ENCODE measurements at places on chromosomes 13 and 19. TPM values are rescaled to one million over a fixed set of nuclear protein-coding genes. Genes with fewer than 3 reads are reported as not detected.

DNA sequence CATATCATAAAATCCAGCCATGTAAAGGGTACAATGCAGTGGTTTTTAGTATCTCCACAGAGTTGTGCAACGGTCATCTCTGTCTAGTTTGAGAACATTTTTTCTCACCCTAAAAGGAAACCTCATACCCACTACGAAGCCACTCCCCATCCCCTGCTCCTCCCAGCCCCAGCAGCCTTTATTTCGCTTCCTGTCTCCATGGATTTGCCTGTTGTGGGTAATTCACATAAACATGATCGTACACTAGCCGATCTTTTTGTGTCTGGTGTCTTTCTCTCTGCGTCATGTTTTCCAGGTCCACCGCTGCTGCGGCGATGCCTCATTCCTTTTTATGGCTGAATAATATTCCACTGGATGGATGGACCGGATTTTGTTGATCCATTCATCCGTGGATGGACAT lies 28.6 kb downstream of the BICRA start:
- H3K4me3 ChIP-seq: no peak overlapping the region
- no peak for DNase-seq
- H3K36me3 ChIP-seq: peaks cover 3% of the 10 kb centered on the region

GRCh38 chr19:30426864-30427263 lies 54.7 kb downstream of the ZNF536 start:
- H3K36me3 ChIP-seq: no peaks in the 10 kb centered on the region
- no peaks in the 10 kb centered on the region for H3K27me3 ChIP-seq
- no peak overlapping the region for H3K27ac ChIP-seq
- no peak for DNase-seq
- H3K4me1 ChIP-seq: no peaks in the 10 kb centered on the region
- no peak overlapping the region for H3K4me3 ChIP-seq

- H3K27me3 ChIP-seq: no peaks in the 10 kb centered on the region
- peak overlapping the region; percentile 60 for H3K27ac ChIP-seq
- H3K4me1 ChIP-seq: peaks cover 33% of the 10 kb centered on the region
- peak overlapping the region; percentile 96 for H3K4me3 ChIP-seq
- DNase-seq: peak; percentile 37
Measured at GRCh38 chr13:40665126-40666044, 1.1 kb downstream of the FOXO1 start.

- H3K4me1 ChIP-seq: peaks cover 7% of the 10 kb centered on the region
- H3K36me3 ChIP-seq: no peaks in the 10 kb centered on the region
- no peak overlapping the region for H3K27ac ChIP-seq
Measured at GRCh38 chr19:6020166-6020882, 42.4 kb upstream of the RANBP3 start.

- H3K27me3 ChIP-seq: no peaks in the 10 kb centered on the region
- H3K36me3 ChIP-seq: no peaks in the 10 kb centered on the region
- DNase-seq: no peak
- H3K4me1 ChIP-seq: no peaks in the 10 kb centered on the region
- no peak overlapping the region for H3K27ac ChIP-seq
Measured at GRCh38 chr13:75489502-75490263, 7.7 kb upstream of the TBC1D4 start.

GRCh38 chr13:71964491-71965100 lies 97.6 kb upstream of the DACH1 start:
- H3K36me3 ChIP-seq: no peaks in the 10 kb centered on the region
- H3K4me1 ChIP-seq: no peaks in the 10 kb centered on the region
- no peak overlapping the region for H3K27ac ChIP-seq
- H3K4me3 ChIP-seq: no peak overlapping the region
- DNase-seq: no peak
- H3K27me3 ChIP-seq: no peaks in the 10 kb centered on the region

GRCh38 chr19:46639358-46640182 lies 3.6 kb upstream of the GNG8 start:
- DNase-seq: no peak
- peaks cover 46% of the 10 kb centered on the region for H3K27me3 ChIP-seq
- H3K36me3 ChIP-seq: no peaks in the 10 kb centered on the region
- H3K4me1 ChIP-seq: peaks cover 22% of the 10 kb centered on the region

GRCh38 chr13:41780715-41781706 lies 179.9 kb downstream of the VWA8 start:
- no peak overlapping the region for H3K27ac ChIP-seq
- no peaks in the 10 kb centered on the region for H3K4me1 ChIP-seq
- no peak overlapping the region for H3K4me3 ChIP-seq
- no peaks in the 10 kb centered on the region for H3K27me3 ChIP-seq
- peaks cover 8% of the 10 kb centered on the region for H3K36me3 ChIP-seq

GRCh38 chr19:16957855-16958254 lies 68.8 kb downstream of the CPAMD8 start:
- no peak overlapping the region for H3K4me3 ChIP-seq
- H3K27me3 ChIP-seq: peaks cover 19% of the 10 kb centered on the region
- H3K27ac ChIP-seq: no peak overlapping the region
- no peaks in the 10 kb centered on the region for H3K36me3 ChIP-seq

DNA sequence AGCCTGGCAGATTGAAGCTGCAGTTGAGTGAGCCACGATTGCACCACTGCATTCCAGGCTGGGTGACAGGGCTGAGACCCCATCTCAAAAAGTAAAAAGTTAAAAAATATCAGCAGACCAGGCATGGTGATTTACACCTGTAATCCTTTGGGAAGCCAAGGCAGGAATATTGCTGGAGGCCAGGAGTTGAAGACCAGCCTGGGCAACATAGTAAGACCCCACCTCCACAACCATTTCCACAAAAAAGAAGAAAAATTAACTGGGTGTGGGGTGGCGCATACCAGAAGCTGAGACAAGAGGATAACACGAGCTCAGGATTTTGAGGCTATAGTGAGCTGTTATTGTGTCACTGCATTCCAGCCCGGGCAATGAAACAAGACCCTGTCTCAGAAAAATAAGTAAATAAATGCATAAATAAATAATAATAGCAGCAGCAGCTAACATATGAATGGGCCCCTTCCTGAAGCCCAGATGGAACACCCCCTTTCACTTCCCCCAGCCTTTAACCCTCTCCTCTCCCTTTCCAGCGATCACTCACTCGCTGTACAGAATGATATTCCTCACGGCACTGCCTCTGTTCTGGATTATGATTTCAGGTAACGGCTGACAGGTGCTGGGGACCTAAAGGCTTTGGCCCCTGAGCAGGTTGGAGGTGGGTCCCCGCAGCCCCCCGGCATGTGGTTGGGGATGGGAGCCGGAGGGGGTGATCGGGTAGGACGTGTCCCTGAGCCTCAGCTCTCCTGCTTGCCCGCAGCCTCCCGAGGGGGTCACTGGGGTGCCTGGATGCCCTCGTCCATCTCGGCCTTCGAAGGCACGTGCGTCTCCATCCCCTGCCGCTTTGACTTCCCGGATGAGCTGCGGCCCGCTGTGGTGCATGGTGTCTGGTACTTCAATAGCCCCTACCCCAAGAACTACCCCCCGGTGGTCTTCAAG lies 3.2 kb downstream of the MAG start:
- H3K4me3 ChIP-seq: no peak overlapping the region
- no peaks in the 10 kb centered on the region for H3K4me1 ChIP-seq
- no peak for DNase-seq
- H3K36me3 ChIP-seq: no peaks in the 10 kb centered on the region
- peaks cover 20% of the 10 kb centered on the region for H3K27me3 ChIP-seq

DNA sequence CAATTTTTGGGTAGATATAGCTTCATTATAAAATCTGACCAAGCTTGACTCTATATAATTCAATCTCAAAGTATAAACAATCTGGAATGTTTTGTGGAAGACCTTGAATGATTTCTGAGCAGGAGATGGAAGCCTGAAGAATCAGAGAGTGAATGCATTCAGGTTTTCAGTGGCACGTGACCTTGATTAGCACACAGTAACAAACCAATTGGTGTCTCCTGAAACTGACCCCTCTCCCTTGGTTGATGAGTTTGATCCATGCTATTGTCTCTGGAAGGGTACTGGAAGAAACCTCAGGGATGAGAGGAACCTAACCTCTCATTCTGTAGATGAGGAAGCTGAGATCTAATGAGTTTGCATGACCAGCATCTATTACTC lies 39.6 kb downstream of the PCDH8 start:
- no peak overlapping the region for H3K4me3 ChIP-seq
- no peaks in the 10 kb centered on the region for H3K4me1 ChIP-seq
- no peaks in the 10 kb centered on the region for H3K36me3 ChIP-seq
- DNase-seq: no peak
- H3K27ac ChIP-seq: no peak overlapping the region

The FFAR2 gene
- total RNA-seq: not detected

The ZNF681 gene
- total RNA-seq: 4.0 TPM

The ZNF701 gene
- 20.2 TPM for total RNA-seq

The PLVAP gene
- 0.86 TPM for total RNA-seq

The ATP4B gene
- not detected for total RNA-seq

The OVOL3 gene
- not detected for total RNA-seq
